ENCODE measurements at places on chromosomes 7 and 10. TPM values are rescaled to one million over a fixed set of nuclear protein-coding genes. Genes with fewer than 3 reads are reported as not detected.
A peak's percentile ranks its signal among the peaks of the same experiment; 100 is the strongest.

Gene MUC12
- 0.36 TPM for polyA plus RNA-seq

- no peak for DNase-seq
Observed at GRCh38 chr7:43698460-43699255, 30.7 kb downstream of the COA1 start.

- no peak for DNase-seq
Observed at GRCh38 chr7:111215550-111215949, 124.6 kb downstream of the LRRN3 start.

GRCh38 chr7:32941681-32942414 lies 15.4 kb upstream of the FKBP9 start:
- no peak for DNase-seq

- no peak for DNase-seq
Observed at GRCh38 chr10:70440296-70441160, 953 bp downstream of the NODAL start.

DNA sequence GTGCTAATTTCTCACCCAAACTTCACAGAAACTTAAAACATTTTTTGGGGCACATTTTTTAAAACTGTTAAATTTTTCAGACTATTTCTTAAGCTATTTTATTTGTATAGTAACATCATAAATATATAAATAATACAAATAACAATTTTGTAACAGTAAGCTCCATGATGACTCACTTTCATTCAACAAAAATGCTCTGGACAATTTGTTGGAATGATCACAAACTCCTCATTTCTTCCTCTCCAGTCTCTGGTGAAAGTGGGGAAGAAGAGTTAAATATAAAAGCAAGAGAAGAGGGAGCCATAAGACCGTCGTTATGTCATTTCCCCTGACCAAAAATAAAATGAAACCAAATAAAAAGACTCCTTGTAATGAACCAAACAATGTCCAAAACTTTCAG lies 162.4 kb downstream of the AGMO start:
- no peak for DNase-seq

DNA sequence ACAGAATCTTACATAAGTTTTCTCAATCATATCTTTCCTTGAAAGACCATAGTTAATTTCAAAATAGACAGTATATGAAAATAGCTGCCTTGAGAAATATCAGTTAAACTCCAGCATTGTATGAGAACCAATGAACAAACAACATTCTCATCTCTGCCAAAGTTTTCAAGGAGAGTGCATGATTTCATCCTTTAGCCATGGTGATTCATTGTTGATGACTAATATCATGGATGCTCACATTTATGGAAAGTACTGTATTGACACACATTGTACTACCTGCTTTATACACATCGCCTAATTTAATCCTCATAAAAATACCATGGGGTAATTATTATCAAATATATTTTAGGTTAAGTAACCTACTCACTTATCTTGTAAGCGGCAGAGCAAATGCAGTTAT lies 250.3 kb downstream of the CNTNAP2 start:
- DNase-seq: no peak

Gene ZWINT
- 44.7 TPM for polyA plus RNA-seq

DNA sequence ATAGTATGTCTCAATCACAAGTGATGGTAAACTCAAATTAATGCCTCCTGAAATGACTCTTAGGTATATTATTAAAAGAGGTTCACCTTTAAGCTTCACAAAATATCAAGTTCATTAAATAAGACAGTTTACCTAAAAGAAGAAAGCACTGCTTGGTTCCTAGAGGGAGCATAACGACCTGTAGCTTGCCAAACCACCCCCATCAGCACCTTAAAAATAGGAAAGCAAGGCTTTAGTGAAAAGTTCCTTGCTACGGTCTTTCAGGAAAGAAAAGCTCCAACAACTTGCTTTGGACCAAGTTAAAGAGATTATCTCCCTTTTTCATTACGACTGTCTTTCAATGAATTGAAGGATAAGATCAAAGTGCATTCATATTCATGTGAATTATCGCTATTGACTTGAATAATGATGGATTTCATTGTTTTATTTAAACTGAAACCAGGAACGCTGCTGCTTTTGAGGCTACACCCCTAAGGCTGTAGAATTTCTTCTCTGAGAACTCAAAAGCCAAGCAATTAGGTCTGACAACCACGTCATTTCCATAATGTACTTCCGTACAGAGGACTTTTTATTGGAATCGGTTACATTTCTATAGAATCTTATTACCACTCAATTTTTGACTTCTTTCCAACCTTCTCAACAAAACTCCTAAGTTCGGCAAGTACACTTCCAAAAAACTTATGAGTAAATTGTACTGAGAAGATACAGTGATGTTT lies 7.0 kb upstream of the SPAG6 start:
- no peak for DNase-seq

DNA sequence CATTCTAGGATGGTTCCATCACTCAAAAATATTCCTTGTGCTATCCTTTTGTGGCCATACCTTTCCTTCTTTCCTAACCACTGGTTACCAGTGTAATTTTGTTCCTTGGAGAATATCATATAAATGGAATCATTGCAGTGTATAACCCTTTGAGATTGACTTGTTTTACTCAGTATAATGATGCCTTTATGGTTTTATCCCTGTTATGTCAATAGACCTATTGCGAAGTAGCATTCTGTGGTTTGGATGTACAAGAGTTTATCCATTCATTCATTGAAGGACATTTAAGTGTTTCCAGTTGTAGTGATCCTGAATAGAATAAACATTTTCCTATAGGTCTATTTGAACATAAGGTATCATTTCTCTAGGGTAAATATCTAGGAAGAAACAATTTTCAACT lies 54.2 kb downstream of the RBM33 start:
- DNase-seq: no peak

DNA sequence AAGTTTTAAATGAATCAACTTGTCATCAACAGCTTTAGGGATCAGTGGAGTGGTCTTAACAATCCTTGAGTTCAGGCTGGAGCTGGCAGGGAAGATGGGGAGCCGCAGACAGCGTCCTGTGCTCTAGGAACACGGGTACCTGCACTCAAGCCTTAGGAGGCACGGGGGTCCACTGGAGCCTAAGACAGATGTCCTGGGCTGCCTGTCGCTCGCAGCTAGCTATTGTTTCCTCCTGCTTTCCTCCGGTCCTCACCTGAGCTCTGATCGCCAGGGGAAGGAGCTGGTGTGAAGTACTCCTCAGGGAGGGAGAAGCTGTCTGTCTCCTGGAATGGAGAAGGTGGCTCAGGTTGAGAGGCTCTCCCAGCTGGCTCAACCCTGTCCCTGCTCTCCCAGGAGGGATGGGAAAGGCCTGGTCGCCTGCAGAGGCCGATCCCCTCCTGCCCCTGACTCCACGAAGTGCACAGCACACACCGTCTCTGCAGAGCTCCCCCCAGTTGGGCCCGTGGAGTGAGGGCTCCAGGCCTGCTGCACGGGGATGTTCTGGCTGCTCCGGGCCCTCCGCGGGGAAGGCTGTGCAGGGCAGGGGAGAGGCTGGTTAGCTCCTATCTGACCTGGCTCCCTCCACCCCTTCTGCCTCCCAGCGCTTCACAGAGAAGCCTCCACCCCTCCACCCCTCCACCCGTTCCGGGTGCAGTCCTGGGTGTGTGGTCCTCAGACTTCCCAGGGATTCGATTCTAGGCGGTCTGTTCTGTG lies 14.5 kb upstream of the PYROXD2 start:
- no peak for DNase-seq

Gene GRID1
- 1.6 TPM for polyA plus RNA-seq

GRCh38 chr7:45160417-45160881 lies 2.9 kb downstream of the RAMP3 start:
- no peak for DNase-seq

Gene FRMD4A
- polyA plus RNA-seq: 91.8 TPM

Gene SFTPA1
- polyA plus RNA-seq: not detected

DNA sequence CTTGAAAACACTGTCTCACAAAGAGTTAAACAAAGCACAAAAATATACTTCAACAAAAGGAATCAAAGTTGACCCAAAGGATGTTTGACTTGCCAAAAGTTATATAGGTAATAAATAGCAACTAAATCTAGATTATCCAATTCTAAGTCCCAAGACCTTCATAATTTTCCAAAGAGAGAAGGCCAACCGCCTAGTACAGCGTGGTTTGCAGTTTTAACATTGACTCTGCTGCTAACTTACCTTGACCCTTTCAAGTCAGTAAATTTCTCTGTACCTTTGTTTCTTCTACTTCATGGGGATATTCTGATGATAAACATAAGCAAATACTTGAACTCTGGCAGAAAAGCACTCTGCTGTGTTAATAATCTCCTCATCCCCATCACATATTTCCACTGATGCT lies 1.9 kb upstream of the GPR22 start:
- no peak for DNase-seq

GRCh38 chr10:43801140-43801539 lies 152.5 kb upstream of the ZNF32 start:
- DNase-seq: no peak

- no peak for DNase-seq
Observed at GRCh38 chr10:75542906-75543305, 111.5 kb downstream of the LRMDA start.

GRCh38 chr7:157568770-157569584 lies 232.2 kb downstream of the DNAJB6 start:
- DNase-seq: peak; percentile 36

DNA sequence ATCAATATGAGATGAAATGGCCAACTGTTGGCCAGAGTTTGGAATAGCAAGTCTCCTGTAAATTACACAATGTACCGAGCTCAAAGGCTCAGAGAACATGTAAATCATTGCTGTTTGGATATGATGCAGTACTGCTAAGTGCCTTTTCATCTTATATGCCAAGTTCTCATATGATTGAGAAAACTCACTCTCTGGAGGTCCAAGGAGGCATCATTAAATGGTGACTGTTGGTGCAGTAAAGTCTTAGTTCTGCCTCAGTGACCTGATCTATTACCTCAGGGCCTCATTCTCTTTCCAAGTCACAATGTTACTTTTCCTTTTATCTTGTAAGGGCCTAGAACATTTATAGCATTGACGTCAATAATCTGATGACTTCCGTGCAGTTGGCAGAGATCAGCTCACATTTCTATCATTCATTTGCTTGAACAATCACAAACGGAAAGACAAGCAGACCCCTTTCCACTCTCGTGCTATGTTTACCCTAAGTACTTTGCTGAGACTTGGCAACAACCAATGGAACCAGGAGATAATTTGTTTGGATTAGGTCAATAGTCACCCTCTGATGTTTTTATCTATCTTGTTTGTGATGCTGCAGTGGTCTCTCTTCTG lies 32.6 kb upstream of the PDK4 start:
- DNase-seq: no peak

GRCh38 chr10:21507150-21507549 lies 18.3 kb downstream of the SKIDA1 start:
- DNase-seq: no peak

GRCh38 chr7:69419934-69420333 lies 178.3 kb upstream of the AUTS2 start:
- DNase-seq: no peak

DNA sequence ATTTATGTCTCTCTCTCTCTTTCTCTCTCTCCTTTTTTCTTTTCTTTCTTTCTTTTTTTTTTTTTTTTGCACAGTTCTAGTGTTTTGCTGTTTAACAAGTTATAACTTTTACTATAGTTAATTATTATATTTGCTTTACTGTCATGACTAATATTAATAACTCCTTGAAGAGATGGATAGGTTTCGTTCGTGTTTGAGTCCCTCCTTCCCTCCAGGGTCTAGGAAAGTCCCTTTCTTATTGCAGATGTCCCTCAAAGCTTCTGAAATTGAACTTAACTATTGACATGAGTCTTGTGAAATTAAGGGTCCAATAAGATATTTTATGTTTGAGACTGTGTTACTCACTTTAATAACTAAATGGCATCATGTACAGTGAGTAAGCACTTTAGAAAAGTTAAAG lies 131.4 kb downstream of the PLXDC2 start:
- no peak for DNase-seq

- no peak for DNase-seq
Observed at GRCh38 chr7:127251465-127252376, 1.0 kb downstream of the GRM8 start.

Gene TFR2
- polyA plus RNA-seq: 1.1 TPM

DNA sequence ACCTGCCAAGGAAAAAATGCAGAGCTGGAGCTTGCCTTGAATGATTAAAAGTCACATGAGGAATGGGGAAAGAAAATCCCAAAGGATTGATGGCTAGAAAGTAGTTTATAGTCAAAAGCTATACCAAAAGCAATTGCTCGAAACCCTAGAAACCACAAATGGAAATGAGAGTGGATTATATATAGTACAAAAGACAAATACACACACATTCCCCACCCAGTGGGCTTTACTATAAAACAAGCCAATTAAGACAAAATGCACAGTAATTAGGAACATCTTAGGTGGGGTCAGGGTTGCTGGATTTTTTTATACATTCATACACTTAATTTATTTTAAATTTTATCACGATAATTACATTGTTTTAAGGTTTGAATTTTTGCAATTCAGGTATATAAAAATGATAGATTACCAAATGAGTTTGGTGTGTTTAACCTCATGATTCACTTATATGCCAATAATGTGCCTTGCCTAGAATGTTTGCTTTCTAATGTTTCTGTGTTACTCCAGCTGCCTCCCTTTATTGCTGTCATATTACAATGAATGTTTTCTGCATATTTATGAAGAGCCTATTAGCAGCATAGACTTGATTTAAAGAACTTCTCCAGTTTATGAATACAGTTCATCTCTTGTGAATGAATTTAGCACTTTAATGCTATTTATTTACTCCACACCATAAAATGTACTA lies 421.3 kb downstream of the EXOC4 start:
- DNase-seq: no peak
